ENCODE measurements at places on chromosomes 5 and 9.

- no peak for DNase-seq
Observed at GRCh38 chr5:112202694-112203093, 216.4 kb downstream of the EPB41L4A start.

GRCh38 chr5:100496296-100496695, 38.9 kb upstream of the FAM174A start:
- no peak for DNase-seq

DNA sequence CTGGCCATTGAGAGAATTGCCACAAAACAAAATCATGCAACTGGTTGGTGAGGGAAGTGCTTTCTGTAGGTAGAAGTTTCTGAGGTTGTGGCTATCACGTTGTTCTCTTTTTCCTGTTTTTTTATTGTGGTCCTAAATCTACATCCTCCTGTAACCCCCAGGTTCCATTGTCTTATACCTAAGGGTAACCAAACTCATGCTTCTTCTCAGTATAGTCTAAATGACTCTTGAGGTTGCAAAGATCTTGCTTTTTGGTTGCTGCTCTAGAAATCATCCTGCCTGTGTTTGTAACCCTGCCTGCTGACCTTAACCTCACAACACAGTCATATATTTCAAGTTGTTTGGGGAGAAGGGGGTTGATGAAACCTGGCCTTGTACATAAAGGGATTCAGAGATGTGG, 273.1 kb downstream of the CD180 start:
- DNase-seq: no peak

DNA sequence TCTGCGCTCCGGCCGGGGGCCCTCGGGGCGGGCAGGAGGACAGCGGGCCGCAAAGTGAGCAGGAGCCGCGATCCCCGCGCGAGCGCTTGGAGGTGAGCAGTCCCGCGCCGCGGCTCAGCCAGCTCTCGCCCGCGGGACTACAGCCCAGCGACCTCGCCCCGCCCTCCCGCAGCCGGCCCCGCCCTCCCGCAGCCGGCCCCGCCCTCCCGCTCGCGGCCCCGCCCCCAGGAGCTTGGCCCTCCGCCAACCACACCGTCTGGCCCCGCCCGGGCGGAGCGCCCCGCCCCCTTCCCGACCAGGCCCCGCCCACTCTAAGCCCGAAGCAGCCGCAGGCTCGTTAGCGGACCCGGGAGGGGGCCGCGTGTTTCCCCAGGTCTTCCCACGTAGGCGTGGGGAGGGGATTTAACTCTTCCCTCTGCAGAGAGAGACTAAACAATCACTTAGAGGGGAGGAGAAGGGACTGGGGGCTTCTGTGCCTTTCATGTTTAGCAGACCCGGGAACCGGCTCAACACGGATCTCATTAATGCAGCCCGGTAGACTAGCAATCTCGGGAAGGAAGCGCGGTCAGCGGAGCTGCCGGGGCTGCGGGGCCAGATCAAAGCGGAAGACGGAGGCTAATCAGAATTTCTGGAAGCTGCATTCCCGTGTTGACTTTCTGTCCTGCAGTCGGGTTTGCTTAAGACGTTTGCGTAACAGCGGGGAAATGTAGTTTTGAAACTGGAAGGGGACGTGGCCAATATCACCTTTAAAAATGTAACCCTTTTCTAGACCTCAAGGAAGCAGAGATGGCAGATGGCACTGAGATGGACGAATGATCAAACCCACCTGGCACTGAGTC, at the start of gene MYO10:
TSS of gene MYO10 (minus strand) at position 139 of the 839 bp plus-strand sequence. CDS start 480 bp downstream, outside the sequence.
- peak; percentile 93 for DNase-seq

- DNase-seq: no peak
Observed at GRCh38 chr5:151295138-151295537, 8.4 kb downstream of the SLC36A3 start.

DNA sequence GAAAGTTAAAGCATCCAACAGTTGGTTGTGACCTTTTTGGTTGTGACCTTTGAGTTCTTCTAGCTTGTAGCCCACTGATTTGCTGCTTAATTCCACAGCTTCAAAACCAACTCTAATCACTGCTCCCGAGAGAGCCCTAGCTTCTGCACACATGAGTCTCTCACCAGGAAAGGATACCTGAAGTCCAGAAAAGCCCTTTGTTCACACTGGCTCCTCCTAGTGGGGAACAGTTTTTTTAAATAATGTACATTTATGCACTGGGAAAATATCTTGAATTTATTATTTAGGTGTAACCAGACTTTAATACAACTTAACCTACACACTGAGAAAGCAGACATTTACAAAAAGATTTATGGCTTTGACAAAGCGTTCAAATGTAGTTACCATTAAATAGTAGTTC, 120.2 kb upstream of the CCDC152 start:
- DNase-seq: no peak

- peak; percentile 25 for DNase-seq
Observed at GRCh38 chr5:180639741-180640610, 9.4 kb downstream of the FLT4 start.

DNA sequence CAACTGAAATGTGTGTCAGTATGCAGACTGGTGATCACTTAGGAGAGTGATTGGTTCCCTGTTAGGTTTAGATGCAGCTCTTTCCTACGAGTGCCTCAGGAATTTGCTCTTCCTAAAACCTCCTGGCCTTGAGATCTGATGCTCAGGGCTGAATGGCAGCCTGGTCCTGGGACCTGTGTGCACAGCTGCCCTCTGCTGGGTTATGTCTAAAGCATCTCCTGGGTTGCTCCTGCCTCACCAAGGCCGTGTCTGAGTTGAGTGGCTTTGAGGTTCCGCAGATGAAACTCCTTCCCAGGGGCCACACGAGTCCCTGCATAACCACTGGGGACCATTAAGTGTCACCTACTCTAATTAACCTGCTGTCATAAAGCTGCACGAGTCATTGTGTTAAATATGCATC, 59.5 kb downstream of the MVB12B start:
- DNase-seq: peak; percentile 46

- peak; percentile 61 for DNase-seq
Observed at GRCh38 chr9:75027187-75028107, 646 bp downstream of the CARNMT1 start.

GRCh38 chr5:7548596-7548995, 152.7 kb downstream of the ADCY2 start:
- DNase-seq: no peak

DNA sequence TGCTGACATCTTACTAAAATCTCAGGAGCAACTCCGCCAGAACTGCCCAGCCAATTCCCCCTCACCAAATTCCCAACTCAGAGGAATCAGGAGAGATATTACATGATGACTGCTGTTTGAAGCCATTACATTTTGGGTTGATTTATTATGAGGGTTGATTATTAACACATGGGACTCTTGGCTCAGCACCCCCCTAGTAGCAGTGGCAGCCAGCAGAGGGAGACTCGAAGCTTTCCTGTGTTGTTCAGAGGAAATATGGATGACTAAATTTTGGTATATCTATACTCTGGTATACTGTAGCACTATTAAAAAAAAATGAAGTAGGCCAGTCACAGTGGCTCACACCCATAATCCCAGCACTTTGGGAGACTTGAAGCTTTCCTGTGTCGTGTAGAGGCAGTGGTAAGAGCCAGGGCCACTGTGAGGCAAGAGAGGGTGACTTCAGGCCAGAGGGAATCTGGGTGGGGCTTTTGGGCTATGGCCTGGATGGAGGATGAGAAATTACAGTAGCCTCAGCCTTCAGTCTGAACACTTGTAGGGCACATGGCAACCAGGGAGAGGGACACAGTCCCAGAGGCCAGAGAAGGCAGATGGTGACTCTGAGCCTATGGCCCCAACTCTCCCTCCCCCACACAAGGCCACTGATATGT, 111.4 kb downstream of the LHX2 start:
- no peak for DNase-seq

DNA sequence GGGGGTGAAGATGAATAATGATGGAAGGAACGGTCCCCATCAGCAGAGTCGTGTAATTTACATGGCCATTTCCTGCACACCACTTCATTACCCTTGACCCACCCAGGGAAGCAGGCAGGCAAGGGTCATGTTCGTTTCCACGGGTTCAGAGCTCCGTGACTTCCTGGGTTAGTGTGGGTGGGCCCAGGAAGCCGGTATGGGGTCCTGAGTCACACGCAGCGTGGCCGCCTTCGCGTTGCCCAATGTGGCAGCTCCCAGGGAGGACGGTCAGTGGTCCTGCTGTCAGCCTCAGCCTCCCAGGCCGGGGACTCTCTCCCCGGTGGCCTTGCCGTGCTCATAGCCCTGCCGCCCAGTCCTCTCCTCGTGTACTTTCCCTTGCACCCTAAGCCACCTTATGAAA, 5.1 kb upstream of the TERT start:
- DNase-seq: peak; percentile 18

- DNase-seq: no peak
Observed at GRCh38 chr5:7208938-7209337, 187.0 kb upstream of the ADCY2 start.

- peak; percentile 48 for DNase-seq
Observed at GRCh38 chr5:142597546-142598337, 88.1 kb downstream of the FGF1 start.

DNA sequence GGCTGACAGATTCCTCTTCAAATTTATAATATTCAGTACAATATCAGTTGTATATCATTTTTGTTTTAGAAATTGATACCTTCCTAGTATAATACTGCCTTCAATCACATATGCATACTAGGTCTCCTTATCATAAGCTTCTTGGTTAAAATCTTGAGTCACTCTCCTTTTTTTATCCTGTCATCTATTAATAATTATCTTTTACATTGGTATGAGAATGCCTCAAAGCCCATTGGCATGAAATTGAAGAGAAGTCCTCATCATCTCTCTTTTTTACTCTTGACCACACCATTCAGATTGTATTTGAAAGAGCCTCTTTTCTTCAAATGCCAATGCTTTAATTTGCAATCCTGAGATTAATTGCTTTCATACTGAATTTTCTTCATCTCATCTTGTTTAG, 810.3 kb downstream of the BRINP1 start:
- no peak for DNase-seq

DNA sequence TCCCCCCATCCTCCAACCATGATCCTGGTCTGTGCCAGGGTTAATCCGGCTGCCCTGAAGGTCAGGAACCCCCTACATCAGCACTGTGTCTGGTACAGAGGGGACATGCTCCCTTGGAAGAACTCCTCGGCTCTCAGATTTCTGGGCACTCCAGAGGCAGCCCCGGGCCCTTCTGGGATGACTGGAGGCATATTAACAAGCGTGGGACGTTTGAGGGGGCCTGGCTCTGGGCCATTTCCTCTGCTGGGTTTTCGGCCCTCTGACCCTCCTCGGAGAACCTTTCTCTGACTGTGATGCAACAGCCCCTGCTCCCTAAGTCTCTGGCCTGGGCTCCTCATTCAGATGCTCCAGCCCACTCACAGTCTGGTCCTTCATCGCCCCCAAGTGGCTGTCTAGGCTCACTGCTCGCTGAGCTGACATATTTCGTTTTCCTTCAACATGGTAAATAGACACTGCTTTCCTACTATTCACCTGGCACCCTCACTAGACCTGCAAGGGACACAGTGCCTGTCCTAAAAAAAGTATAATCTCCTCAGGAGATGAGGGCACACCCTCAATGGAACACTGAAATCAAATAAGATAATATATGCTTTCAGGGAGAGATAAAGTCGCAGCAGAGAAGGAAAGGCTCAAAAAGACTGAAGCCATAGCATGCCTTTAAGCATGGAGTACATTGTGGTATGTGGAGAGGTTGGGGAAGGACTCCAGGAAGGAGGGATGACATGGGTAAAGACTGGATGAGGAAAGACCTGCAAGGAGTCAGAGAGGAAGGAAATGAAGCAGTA, 404.7 kb upstream of the TRPC7 start:
- peak; percentile 86 for DNase-seq

DNA sequence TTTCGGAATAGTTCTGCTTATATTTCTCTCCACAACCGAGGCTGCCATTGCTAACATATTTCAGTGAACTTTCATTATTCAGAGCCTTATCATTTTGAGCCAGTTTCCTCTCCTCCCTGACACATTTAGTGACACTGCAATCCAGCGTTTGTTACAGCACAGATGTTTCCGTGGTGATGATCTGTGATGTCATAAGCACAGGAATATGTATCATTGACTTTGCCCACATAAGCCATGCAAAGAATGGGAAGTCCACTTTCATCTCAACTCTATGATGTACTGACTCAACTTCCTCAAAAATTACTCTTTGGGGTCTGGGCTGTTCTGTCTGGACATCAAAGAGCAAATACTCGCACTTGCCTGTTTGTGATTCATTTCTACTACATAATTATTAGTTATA, 291.8 kb downstream of the EBF1 start:
- no peak for DNase-seq

- DNase-seq: no peak
Observed at GRCh38 chr9:13911473-13911872, 402.5 kb downstream of the NFIB start.

GRCh38 chr5:83306572-83307241, 164.8 kb upstream of the VCAN start:
- no peak for DNase-seq

- DNase-seq: no peak
Observed at GRCh38 chr5:140032296-140032695, 10.8 kb downstream of the NRG2 start.

- no peak for DNase-seq
Observed at GRCh38 chr5:114223866-114224265, 138.0 kb upstream of the KCNN2 start.

DNA sequence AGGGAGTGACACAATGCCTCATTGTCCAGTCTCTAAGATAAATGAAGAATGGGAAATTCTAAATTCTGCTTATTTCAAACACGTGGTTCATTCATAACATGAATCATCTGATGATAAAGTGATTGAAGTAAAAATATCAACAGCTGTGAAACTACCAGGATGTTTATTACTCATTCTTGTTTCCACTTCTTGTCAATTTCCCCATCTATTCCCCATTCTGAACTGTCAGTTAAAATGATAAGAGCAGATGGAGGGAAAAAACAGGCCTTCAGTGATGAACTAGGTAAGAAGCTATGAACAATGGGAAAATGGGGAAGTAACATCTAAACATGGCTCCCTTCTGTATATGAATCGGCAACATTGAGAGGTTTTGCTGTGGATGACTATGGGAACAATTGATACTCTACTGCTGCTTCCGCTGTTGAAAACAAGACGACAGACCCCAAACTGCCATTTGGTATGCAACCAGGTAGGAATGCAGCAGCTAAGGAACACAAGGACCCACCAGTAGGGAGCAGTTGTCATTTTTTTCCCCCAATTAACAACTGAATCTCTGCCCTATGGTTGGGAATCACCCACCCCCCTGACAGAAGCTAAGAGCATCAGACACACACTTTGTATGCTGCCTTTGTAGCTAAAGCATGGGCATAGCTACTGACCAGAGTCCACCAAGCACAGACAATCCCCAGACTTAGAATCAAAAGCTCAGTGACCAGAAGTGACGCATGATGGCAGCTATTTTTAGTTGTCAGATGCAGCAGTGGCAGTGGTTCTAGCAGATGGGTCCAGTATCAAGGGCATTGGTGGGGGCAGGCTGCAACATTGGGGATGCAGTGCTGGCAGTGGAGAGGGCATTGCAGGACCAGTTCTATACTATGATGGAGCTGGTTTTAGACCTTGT, 52.9 kb upstream of the ZNF366 start:
- no peak for DNase-seq
